Fibroblast of skin of left quadriceps (primary cell): ENCODE measurements at places on chromosomes 7 and 10.
A peak's percentile ranks its signal among the peaks of the same experiment; 100 is the strongest.

- DNase-seq, result no peak
These were observed 135.4 kb downstream of the EVX1 start for GRCh38 chr7:27377988-27378387.

DNA sequence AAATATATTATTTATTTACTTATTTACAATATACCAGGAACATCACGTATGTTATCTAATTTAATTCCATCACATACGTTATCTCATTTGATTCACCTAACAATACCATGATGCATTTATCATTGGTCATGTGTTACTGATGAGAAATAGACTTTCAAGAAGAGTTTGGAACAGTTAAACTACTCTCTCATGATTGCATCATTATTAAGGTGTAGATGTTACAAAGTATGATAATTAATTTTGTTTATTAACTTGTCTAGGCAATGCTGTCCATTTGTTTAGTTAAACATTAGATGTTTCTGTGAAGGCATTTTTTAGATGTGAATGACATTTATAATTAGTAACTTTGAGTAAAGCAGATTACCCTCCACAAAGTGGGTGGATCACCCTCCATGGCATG lies 32.0 kb upstream of the PCDH15 start:
- no peak for DNase-seq

GRCh38 chr7:151657173-151657572 lies 137.5 kb upstream of the RHEB start:
- no peak for DNase-seq

- no peak for DNase-seq
These were observed 802.2 kb upstream of the POM121L12 start for GRCh38 chr7:52233248-52233647.

DNA sequence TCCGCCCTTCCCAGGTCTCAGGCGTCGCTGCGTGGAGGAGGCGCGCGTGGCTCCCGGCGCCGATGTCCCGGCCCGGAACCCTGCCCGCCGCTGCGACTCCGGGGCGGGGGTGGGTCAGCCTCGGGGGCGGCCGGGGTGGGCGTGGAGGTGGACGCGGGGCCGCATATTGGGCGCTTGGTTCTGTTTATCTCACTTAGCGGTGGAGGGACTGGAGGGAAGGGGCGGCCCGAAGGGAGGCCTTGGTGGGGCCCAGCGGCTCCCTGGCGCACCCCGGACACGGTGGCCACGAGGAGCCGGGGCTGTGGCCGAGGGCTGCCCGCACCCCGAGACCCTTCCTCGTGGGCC lies 8.6 kb downstream of the UNCX start:
- no peak for DNase-seq

GRCh38 chr10:117699436-117700075 lies 157.0 kb downstream of the EMX2 start:
- no peak for DNase-seq

DNA sequence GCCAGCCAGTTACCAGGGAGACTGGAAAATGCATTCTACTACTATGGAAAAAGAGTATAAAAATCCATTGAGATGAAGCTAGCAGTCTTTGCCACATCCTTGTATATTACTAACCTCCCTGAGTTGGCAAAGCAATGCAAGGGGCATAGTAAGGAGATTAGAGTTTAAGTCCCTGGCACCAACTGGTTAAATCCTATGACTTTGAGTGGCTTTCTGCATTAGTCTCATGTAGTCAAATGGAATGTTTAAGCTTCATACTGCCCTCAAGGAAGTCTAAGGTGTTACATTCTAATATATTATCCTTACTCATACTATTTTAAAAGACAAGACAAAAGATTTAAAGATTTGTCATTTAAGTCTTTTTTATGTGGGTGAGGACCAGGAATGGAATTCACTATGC lies 110.1 kb downstream of the INHBA start:
- DNase-seq, result no peak

DNA sequence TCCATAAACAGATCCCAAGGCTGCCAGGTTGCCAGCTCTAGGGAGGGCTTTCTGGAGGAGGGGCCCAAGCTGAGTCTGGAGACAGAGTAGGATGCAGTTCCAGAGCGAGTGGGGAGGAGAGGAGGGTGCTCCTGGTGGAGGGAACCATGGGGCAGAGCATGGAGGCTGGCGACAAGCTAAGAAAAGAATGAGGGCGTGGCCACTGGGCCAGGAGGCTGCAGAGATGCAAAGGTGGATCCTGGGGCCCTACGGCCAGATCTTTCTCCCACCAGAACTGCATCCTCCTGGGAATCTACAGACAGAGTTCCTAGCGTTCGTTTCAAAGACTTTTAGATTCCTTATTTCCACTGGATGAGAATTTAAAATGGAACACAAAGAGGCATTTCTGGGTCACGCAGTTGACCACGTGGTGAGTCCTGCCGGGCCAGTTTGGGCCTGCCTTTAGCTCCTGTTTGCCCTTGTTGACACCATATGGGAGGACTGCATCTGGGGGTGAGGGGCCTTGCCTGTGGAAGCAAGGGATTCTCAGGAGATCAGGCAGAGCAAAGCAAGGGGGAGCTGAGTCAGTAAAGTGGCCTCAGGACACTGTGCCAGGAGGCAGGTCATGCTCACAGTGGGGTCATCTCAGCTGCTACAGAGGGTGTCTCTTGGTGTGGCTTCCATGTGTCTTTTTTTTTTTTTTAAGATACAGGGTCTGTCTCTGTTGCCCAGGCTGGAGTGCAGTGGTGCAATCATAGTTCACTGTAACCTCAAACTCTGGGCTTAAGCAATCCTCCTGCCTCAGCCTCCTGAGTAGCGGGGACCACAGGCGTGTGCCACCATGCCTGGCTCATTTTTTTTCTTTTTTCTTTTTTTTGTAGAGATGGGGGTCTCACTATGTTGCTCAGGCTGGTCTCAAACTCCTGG lies 137.8 kb downstream of the SH3PXD2A start:
- DNase-seq, result no peak

- DNase-seq, result no peak
These were observed 527 bp upstream of the BCAP29 start for GRCh38 chr7:107579554-107579884.

DNA sequence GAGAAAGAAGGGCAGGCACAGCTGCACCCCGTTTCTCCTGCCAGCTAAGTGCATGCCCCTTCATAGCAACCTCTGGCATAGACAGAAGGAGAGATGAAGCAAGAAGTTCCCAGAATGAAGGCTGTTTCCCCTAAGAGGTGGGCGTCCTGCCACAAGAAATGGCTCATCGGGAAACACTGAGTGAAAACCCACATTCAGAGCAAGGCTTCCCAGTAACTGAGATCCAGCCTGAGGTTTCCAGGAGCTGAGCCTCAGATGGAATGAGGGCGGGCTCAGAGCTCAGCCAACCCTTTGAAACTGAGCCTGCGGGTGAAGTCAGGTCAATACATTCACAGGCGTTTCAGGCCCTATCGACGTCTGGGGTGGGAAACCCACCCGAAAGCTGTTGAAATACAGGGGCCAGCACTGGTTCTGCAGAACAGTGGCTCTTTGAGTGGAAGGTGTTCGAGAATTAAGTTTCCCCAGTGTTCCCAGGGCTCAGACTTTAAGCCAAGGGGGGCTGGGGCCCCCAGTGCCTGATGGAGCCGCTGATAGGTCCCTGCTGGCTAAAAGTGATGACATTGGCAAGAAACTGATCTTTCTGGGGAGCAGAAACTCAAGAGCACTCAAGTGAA lies 510.2 kb downstream of the RPS24 start:
- peak; percentile 95 for DNase-seq

DNA sequence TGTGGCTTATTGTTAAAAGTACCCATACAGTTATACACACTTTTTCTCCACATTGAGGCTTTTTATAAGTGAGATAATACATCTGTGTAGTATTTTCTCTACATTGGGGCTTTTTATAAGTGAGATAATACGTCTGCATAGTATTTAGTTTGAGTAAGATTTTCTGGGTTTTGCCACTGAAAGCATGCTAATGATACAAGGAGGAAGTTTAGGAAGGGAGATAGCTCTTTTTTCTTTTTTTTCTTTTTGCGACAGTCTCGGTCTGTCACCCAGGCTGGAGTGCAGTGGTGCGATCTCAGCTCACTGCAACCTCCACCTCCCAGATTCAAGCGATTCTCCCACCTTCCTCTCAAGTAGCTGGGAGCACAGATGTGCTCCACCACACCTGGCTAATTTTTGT lies 13.3 kb downstream of the FAM107B start:
- no peak for DNase-seq

DNA sequence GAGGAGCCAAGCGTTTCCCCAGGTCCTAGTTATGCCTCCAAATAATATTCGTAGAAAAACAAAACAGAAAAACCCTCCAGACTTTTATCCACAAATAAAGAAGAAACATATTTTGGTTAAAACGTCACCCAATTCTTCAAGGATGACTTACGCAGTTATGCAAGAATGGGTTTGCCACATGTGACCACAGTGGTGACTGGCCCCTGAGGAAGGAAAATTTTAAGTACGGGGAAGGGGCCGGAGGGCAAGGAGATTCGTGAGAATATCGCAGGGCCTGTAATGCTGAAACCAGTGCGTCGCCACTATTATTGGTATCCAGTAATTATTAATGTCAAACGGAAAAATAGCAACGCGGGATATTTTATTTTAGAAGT lies 537 bp upstream of the MRPS24 start:
- DNase-seq, result peak; percentile 83

DNA sequence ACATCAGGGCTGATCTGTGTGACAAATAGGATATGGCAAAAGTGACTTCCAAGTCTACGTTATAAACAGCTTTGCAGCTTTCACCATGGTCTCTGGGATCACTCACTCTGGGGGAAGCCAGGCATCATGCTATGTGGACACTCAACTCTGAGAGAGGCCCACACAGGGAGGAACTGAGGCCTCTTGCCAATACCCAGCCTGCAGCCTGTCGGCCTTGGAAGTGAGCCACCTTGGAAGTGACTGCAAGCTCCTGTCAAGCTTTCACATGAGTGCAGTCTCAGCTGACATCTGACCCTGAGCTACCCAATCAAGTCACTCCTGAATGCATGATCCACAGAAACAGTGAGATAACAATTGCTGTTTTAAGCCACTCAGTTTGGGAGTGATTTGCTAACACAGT lies 56.5 kb downstream of the MMRN2 start:
- no peak for DNase-seq

DNA sequence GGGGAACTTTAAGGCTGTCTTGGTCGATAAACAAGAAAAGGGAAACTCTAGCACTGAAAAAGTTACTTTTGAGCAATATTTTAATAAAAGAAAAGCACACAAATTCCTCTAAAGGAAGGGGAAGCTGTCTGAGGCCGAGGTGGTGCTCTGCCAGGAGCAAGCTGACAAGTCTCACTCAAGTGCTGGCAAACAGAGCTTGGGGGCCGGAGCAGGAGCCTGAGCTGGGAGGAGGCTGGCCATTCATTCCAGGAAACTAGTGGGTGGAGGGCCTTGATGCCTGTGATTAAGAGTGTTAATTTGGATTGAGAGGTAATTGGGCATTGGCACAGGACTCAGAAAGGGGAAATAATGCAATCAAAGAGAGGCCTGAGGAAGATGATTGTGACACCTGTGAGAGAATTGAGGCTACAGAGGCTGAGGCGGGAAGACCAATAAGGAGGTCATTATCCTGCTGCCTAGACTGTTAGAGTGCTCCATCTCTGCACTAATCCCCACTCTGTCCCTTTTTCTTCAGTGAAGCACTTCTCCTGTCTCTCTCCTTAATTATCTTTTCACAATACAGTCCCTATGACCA lies 154.9 kb upstream of the COL1A2 start:
- DNase-seq, result no peak

- DNase-seq, result no peak
These were observed 160.8 kb upstream of the KCTD7 start for GRCh38 chr7:66467887-66468286.

GRCh38 chr7:99975782-99976521 lies at the start of gene AZGP1:
TSS of gene AZGP1 (minus strand) at chr7:99976031. CDS start at chr7:99976020, 11 bp downstream.
- no peak for DNase-seq

- no peak for DNase-seq
These were observed 41.3 kb upstream of the TES start for GRCh38 chr7:116169060-116169459.

GRCh38 chr10:122363722-122364463 lies 10.6 kb upstream of the PLEKHA1 start:
- DNase-seq, result no peak

GRCh38 chr10:26997610-26998009 lies 102.7 kb downstream of the ANKRD26 start:
- DNase-seq, result no peak

DNA sequence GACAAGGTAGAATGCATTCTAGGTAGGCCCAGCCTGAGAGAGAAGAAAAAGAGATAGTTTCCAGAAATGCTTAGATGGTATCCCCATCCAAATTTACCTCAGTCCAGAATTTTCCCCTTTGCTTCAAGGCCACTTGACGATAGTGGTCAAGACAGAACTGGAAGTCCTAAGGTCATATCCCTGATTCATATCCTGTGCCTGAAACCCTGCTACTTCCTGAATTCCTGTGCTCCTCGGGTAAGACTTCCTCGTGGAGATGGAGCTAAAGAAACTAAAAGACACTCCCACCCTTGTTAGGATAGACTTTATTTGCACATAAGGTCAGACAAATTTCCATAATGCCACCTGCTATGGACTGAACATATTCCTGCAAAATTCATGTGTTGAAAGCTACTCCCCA lies 175.9 kb downstream of the EVX1 start:
- no peak for DNase-seq

DNA sequence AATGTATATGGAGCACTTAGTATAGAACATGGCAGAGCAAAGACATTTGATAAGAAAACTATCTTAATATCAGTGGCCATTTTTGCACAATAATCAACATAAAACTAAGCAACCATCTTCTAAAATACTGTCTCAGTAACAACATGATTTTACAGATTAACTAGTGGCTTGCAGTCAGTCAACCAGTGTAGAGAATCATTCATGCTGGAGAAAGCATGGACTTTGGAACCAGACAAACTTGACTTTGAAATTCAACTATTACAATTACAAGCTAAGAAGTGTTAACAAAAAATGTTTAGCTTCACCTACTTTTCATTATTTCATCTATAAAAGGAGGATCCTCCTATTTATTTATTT lies 27.7 kb downstream of the CUBN start:
- no peak for DNase-seq

DNA sequence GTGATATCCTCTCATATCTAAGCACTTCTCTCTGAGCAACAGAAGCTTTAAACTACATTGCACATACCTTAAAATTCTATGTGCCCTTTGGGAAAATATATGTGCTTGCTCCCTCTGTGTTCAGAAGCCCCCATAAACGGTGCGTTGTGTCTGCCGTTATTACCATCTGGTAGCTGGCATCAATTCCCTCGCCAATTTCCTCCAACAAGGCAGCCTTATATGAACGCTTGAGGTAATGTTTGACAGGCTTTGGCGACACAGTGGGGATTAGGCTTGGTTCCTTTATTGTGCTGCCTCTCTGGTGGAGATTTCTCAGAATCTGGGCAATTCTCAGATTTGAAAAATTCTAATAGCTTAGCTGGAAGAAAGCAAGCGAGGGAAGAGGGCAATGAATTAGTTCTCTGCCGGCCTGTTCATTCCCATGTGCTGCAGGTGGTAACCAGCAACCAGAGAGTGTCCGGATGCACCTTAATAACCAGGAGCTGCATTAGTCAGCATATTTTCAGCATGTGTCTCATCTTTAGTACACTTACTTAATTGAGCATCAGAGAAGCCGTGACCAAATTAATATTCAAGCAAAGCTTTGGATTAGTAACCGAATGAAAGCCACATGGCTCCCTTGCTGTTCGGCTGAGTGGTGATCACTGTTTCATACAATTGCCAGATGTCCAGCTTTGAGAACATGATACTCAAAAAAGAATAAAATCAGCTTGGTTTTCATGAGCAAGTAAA lies 7.3 kb upstream of the PPP1R17 start:
- DNase-seq, result no peak
